ENCODE measurements at places on chromosomes 6 and 20.
A peak's percentile ranks its signal among the peaks of the same experiment; 100 is the strongest.

DNA sequence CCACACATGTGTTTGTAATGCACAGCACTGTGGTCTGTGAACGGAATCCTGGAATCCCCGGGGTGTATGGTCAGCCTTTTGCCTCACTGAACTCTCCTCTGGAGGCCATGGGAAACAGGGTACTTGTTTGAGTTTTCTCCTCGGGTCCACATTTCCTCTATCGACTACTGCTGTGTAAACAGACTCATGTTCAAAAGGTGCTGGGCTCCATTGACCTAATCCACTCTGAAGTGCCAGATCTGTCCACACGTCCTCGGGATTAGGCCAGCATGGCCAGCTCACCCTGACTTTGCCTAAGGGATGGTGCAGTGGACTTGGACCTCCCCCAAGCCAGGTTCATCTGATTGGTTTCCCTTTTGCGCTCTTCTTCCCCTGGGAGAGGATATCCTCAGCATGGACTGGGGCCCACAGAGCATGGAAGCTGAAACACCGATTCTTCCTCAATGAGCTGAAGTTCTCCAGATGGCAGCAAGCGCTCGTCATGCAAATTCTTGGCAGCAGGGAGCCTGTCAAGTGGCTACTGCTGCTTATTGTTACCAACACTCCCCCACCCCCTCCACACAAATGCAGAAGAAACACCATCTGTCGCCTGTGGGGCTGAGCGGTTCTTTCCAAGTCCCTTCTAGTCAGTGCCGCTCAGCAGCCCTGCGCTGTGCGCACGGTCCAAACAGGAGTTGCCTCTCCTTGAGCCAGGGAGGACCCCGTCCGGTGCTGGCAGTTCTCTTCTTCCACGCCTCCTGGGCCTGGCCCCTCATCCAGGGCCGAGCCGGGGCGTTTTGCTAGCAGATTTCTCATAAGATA, 292.6 kb upstream of the MARCKS start:
- DNase-seq = peak; percentile 88

DNA sequence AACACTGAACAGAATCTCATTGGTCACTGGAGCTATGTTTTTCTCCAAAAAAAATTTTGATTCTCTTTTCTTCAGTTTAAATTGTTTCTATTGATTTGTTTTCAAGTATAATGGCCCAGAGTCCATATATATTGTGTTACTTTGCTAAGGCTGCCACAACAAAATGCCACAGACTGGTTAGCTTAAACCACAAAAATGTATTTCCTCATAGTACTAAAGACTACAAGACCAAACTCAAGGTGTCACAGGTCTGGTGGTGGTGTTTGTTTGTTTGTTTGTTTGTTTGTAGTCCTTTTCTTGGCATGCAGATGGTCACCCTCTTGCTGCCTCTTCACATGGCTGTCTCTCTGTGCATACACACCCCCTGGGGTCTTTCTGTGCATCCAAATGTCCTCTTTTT, 34.0 kb downstream of the BMP5 start:
- DNase-seq = no peak

- no peak for DNase-seq
Measured at GRCh38 chr6:152858141-152858540, 107.5 kb downstream of the VIP start.

DNA sequence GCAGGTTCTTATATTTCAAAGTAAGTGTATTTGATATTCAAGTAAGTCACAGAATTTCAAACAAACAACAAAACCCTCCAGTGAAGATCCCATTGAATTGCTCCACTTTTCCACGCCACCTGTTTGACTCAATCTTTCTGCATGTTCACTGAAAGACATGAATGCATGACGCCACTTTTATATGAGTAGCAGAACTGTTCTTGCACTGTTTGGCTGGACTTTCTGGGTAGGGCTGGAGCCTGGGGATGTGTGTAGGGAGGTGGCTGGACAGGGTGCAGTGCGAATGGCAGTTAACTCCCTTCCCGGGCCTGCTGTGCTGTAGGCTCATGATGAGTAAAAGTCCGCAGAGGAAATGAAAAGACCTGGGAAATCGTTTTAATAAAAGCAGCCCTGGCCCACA, 39.7 kb downstream of the IL20RA start:
- no peak for DNase-seq

GRCh38 chr6:159720708-159721107, 6.6 kb upstream of the WTAP start:
- DNase-seq = no peak

DNA sequence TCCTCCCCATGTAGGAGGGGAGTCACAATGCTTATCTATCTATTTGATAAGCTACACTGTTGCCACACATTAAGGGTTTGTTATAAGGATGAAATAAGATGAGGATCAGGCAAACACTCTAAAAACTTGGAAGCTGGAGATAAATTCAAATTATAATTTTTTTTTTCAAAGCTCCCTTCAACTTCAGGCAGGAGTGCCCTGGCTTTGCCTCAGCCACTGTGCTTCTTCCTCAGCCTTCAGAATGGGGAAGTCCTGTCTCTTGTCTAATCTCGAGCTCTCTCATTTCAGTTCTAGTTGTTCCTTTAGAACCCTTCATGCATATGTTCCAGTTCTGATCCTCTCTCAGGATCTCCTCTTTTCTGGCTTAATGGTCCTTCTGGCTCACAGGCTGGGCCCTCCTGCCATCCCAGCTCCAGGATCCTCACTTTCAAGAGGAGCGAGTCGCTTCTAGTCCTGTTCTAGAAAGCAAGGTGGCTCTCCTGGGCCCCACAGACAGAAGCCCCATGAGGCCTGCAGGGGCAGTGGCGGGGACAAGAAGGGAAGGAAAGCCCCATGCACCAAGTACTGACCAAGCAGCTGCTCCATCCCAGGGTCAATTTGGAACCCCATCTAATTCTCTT, 164.3 kb downstream of the VEGFA start:
- DNase-seq = no peak

DNA sequence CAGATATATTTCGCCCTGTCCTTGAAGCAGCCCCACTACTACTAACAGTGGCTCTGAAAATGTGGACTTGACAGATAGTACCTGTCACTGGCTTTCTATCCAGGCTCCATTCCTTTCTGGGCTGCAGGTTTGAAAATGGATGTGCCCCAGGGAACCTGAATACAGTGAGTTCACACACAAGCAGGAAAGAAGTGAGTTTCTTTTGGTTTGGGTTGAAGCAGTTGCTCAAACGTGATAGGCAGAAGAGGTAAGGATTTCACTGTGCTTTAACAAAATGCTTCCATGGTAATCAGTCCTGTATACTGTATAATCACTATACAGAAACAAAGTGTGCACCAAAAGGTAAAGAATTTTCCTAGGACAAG, 382.9 kb downstream of the PRKN start:
- DNase-seq = no peak

DNA sequence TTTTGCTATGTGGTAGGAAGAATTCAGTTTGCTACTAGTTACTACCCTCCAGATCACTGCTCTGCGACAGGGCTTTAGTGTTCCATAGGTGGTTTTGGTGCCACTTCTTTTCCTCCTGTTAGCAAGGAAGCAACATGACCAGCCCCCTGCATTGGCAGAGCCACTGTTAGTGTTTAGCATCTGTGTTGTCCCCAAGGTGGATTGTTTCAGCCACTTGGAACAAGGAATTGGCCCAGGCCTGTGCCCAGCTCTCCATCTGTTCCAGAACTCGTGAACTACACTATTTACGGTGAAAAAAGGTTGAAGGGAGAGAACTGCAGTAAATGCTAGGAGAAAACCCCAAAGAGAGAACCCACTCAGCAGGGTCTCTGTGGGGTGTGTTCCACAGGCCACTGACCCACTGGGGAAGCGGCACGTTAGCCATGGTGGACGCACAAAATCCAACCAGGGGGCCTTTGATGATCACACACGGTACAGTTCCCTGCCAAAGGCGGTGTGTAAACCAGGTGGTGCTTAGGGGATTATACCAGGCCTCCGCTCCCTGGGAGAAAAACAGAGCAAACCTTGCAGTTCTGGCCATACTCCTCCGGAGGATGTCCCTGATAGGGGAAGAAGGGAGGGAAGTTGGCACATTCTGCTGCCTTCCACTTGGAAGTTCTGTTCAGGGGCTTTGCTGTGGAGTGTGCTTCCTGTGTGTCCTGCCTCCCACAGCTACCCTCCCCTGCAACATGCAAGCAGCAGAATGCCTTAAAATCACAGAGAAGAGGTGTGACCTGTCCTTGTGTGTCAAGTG, 72.3 kb downstream of the LYRM2 start:
- DNase-seq = no peak

DNA sequence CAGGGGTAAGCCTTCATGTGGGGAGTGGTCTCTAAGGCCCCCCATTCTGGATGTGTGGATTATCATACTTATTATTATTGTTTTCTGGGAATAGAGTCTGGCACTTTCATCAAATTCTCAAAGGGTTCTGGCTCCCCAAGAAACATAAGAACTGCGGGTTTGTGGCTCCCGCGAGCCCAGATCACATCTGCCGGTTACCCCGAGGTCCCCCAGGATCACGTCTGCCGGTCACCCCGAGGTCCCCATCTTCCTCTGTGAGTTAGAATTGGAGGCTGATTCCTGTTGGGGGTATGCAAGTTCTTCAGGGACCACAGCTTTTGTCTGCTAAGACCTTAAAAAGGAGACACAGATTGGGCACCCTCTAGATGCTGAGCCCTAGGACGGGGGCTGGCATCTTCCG, 116.7 kb upstream of the FRMD1 start:
- DNase-seq = no peak

GRCh38 chr6:112317461-112317860, 29.7 kb upstream of the RFPL4B start:
- no peak for DNase-seq
